ENCODE measurements at places on chromosomes 13 and 19.

DNA sequence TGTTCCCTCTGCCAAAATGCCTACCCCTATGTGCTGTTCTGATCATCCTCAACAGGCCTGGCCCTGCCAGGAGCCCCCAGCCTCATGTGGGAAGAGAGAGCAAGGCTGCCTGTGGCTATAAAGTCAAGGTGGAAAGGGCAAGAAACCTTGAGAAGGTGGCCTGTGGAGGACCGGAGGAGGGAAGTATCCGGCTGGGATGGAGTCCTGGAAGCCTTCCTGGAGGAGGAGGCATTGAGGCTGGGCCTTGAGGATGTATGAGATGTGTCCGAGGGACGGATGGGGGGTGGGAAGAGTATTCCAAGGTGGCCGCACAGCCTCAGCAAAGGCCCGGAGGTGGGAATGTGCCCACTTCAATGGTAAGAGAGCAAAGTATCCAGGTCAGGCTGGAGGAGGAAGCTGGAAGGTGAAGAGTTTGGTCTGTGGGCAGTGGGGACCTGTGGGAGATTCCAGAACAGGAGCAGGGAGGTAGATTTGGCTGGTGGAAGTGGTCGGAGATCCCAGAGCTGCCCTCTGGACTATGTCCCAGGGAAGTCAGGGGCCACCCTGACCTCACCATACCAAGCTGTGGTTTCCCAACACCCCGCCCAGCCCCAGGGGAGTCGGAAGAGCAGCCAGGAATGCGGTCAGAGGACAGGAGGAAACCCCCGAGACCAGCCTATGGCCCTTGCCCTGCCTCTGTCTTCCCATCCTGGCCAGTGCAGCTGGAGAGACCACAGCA, 3.0 kb upstream of the PLIN4 start:
- DNase-seq: no peak

DNA sequence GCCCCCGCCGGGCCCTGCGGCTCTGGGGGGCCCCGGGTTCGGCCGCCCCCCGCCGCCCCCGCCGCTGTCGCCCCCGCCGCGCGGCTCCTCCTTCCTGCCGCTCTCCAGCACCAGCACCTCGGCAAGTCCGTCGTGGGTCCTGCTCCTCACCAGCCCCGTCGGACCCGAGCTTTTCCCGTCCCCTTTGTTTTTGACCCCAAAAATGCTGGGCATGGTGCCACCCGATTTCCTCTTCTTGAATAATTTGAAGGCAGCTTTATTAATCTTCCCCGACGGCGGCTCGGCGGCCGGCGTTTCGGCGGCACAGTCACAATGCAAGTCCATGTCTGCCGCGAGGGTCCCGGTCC, 945 bp downstream of the AMER2 start:
- DNase-seq: no peak

DNA sequence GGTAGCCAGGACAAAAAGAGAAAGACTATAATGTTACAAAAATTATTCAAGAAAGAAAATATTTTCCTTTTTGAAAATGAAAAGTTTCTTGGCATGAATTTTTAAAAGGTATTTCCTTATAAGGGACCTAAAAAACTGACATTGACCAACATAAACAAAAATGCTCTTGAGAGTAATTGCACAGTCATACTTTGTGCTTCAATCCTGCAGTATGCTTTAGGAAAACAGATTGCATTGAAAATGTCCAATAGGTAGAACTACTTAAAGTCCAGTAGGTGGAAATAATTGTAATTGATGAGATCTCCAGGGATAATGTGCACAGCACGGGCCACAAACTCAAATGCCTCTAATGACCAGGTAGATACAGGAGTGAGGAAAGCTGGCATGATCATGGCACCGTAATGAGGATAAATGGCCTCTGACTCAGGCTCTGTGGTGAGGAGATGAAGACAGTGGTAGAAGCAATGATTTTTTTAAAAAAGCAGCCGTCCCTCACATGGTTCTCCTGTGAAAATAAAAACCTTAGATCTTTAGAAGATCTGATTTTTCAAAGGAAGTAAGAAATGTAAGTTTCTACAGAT, 278.0 kb downstream of the ITGBL1 start:
- no peak for DNase-seq

GRCh38 chr19:13637664-13638063, 126.7 kb upstream of the MRI1 start:
- DNase-seq: no peak

GRCh38 chr19:56969759-56970178, 129.2 kb upstream of the PEG3 start:
- no peak for DNase-seq

- no peak for DNase-seq
These were observed 167.0 kb downstream of the COG6 start for GRCh38 chr13:39822437-39822836.

DNA sequence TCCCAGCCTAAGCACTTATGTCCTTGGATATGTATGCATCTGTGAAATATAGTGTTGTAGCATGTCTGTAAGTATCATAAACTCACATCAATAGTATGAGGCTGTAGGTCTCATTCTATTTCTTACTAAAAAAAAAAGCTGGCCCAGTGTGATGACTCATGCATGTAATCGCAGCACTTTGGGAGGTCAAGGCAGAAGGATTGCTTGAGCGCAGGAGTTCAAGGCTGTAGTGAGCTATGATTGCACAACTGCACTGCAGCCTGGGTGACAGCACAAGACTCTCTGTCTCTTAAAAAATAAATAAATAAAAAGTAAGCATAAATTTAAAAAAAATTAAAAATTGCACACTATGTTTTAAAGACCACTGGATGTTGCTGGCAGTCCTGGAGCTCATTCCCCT, 79.1 kb upstream of the SPATA13 start:
- no peak for DNase-seq

- DNase-seq: no peak
These were observed 2.2 kb downstream of the MZF1 start for GRCh38 chr19:58570770-58571574.
